Activated naive CD4-positive, alpha-beta T cell (primary cell): ENCODE measurements at places on chromosomes 7 and 10.

GRCh38 chr7:75913437-75913836 is 1.5 kb upstream of the POR start:
- no peak for DNase-seq

DNA sequence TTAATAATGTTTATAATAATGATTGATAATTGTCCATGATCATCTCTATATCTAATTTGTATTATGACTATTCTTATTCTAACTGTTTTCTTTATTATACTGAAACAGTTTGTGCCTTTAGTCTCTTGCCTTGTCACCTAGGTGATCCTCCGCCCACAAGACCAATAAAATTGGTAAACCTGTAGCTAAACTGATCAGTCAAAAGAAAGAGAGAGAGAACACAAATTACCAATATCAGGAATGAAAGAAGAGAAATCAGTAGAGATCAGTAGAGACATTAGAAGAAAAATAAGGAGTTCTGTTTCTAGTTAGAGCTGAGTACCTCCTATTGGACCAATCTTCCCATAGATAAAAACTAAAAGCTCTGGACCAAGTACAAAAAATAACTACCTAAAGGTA is 6.1 kb upstream of the COA1 start:
- no peak for DNase-seq

DNA sequence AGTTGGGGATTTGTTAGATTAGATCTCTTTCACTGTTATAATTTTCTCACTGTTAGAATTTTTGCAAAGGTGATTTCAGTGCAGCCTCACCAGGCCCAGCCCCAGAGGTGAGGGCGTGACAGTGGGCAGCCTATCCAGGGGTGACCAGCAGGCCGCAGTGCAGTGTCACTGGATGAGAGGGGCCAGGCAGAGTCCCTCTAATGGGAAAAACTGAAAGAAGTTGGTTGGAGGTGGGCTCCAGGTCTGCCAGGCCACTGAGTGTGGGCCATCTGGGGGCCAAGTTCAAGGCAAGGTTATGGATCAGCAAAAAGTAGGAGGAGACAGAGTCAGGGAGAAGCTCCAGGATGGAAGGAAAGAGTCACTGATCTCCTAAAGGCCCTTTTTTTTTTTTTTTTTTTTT is 90.5 kb upstream of the SDK1 start:
- DNase-seq, result no peak

GRCh38 chr10:73750819-73751218 is 6.6 kb downstream of the SEC24C start:
- DNase-seq, result no peak

DNA sequence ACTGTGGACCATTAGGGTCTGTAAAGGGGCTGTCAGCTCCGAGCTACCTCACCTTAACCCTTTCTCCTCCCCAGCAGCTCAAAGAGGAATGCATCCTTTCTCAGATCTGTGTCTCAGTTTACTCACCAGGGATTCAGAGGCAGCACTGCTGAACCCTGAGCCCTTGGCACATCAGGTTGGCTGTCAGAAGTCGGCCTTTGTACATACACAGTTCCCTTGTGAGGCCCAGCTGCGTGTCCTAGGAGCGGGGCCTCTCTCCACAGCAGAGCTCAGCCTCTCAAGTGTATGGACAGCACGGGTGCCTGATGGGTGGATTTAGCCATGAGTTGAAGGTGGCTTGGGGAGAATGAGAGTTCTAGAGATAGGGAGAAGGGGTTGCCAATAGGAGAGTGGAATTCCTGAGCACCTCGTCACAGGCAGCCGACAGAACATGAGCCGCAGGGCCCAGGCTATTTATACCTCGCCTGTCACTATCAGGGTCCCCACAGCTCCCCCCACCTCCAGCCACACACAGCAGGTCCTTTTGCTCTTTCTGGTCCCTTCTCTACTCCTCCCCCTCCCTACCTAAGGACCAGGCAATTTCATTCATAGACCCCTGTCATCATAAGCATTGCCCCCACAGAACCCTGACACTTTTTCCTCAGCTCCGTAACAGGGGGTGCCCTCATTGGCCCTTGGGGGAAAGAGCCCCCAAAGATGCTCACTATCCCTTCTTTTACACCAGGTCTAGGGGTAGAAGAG is 2.1 kb upstream of the FLNC start:
- DNase-seq, result no peak

DNA sequence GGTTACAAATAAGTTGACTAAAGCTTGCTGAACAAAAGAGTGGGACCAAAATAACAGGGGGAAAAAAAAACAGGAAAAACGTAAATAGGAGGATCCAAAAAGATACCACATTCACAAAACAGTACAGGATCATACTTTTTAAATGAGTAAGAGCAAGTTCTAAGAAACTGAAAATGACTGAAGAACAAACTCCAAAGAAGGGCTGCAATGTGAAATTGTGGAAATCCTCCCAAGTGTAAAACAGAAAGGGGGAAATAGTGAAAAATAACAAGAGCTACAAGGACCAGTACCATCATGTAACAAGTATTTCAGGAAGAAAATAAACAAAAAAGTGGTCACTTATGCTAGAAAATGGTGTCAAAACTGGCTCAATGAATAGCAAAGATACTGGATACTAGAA is 46.3 kb downstream of the PDSS1 start:
- no peak for DNase-seq

DNA sequence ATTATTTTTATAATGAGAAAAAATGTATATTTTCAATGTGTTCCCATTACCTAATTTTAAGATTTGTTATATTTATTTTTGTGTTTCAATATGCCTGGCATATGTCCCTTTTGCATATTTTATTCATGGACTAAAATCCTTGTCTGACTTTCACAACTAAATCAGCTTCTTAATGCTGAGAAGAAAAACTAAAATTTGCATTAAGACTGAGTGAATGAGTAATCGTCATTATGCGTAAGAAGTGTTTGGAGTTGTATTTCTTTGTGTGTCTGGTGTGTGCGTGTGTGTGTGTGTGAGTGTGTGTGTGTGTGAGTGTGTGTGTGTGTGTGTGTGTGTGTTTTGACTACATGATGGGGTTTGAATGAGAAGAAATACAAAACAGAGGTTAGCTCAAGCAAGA is 201.7 kb upstream of the SP8 start:
- DNase-seq, result no peak

- no peak for DNase-seq
Observed at GRCh38 chr7:16615228-16615627, 30.3 kb downstream of the ANKMY2 start.

DNA sequence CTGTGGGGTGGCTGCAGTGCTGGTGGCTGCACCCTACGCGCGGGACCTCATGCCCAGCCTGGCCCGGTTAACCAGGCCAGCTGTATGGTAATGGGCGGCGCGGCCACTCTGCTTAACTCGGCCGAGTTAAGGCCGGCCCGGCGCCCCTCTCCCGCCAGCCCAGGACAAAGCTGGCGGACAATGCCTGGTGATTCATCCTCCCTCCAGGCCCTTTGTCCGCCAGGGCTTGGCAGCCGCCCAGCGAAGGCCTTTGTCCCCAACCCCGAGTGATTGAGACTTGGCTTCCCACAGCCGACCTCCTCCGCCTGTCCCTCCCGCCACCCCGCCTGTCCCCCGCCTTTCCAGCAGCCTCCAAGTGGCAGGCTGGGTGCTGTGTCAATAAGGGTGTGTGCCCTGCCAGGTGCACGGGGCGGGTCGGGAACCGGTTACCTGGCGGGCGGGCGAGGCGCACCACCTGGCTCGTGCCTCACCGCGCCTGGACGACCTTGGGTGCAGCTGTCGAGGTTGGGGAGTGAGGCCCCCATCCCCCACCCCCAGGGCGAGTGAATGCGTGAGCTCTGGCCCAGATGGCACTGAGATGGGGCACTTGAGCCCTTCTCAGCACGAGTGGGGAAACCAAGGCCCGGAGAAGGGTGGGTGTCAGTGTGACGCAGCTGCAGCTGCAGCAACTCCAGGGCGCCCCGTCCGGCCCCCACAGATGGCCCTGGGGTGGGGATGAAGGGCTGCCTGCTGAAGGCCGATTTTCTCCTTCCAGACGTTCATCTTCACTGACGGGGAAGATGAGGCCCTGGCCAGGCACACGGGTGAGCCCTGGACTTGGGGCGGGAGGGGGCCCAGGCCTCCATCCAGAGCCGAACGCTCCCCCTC is 4.6 kb downstream of the LFNG start:
- no peak for DNase-seq

GRCh38 chr10:43703286-43703685 is 54.6 kb upstream of the ZNF32 start:
- DNase-seq, result no peak

- no peak for DNase-seq
Observed at GRCh38 chr10:35795131-35795824, 153.2 kb upstream of the FZD8 start.

DNA sequence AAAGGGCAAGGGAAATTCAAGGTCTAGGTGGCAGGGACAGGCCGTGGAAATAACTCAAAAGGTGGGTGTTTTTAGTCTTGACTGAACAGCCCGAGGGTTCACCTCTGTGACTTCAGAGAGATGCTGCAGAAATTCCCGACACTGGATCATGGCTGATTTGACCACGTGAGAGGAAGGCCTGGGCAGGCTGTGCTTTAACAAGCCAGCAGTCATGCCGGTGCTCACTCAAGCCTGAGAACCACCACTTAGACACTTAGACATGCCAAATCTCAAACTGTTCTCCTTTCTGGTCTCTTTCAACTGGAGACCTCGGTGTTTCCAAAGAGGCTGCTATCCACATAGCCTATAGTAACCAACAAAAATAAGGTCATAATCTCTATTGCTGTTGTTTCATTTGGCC is 15.4 kb downstream of the TECTB start:
- no peak for DNase-seq
